Neural progenitor cell (in vitro differentiated cells): ENCODE measurements at places on chromosomes 6 and 20.

DNA sequence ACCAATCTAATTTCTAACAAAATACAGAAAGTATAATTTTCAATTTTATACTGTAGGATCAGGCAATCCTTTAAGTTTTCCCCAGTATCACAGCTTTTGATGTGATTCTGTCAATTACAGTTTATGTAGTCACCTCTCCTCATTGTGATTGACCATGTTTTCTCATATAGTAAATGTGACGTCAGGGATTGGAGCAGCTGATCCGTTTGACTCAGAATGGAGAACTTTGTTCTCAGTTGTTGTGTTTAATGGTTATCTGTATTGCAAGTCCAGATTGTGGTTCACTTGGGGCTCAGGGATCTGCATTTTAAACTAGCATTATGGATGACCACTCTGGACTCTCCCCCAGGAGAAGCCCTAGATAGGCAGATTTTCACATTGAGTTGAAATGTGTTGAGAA is 90.6 kb downstream of the DNAH8 start:
- DNase-seq, result no peak

GRCh38 chr20:12677925-12678324 is 330.8 kb upstream of the SPTLC3 start:
- DNase-seq, result no peak

DNA sequence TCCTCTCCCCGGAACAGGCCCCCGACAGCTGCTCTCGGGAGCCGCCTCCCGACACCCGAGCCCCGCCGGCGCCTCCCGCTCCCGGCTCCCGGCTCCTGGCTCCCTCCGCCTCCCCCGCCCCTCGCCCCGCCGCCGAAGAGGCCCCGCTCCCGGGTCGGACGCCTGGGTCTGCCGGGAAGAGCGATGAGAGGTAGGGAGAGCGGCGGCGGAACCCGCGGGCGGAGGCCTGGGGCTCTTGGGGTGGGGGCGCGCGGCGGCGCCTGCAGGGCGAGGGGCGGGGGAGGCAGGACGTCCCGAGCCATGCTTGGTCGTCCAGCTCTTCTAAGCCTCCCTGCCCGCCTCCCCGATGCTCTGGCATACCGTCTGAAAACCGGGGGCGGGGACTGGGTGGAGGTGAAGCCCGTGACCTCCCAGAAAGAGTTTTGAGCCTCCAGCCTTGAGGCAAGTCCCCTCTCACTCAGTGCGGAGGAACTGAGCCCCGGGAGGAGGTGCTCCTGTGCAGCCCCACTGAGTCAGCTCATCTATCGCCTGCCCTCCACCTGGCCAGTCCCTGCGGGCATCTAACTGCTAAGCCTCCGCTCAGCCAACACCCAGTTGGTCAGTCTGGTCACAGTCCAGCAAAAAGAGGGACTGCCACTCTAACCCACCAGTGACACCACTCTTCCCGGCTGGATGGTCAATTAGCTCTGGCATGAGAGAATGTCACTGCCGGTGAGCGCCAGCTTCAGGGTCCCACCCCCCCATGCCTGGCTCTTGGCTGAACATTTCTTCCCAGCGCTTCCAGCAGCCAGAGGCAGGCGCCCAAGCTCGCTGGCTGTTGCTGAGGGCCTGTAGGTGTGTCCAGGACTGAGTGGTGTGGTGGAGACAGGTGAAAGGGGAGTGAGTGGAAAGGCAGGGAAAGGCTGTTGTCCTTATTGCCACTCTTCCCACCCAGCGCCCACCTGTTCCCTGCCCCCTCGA is 482 bp downstream of the DDR1 start:
- peak; percentile 76 for DNase-seq

DNA sequence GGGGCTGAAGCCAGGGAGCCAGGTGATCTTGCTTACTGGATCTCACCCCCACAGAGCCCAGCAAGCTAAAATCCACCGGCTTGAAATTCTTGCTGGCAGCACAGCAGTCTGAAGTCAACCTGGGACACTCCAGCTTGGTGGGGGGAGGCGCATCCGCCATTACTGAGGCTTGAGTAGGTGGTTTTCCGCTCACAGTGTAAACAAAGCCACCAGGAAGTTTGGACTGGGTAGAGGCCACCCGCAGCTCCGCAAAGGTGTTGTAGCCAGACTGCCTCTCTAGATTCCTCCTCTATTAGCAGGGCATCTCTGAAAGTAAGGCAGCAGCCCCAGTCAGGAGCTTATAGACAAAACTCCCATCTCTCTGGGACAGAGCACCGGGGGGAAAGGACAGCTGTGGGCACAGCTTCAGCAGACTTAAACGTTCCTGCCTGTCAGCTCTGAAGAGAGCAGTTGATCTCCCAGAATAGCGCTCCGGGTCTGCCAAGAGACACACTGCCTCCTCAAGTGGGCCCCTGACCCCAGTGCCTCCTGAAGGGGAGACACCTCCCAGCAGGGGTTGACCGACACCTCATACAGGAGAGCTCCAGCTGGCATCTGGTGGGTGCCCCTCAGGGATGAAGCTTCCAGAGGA is 206.3 kb upstream of the KHDRBS2 start:
- DNase-seq, result no peak

- no peak for DNase-seq
Measured at GRCh38 chr6:145809785-145810184, 4.8 kb downstream of the FBXO30 start.

GRCh38 chr6:67331304-67331703 is 1303.8 kb upstream of the ADGRB3 start:
- DNase-seq, result no peak

DNA sequence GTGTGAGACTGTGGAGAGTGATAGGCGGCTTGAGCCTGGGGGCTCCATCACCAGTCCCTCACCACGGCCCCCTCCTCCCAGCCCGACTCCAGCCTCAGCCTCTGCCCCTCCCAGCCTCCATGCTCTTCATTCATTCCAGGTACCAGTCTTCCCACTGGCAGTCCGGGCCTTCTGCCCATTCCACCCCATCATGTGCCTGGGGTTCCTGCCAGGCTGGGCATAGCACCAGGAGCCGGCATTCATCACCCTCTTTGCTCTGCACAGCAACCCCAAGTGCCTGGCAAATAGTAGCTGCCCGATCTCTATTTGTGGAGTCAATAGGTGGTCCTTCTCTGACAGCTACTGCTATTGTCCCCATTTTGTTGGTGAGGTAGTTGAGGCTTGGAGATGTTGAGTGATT is 39.6 kb upstream of the GTSF1L start:
- no peak for DNase-seq

GRCh38 chr20:50295762-50296449 is 105.3 kb downstream of the CEBPB start:
- no peak for DNase-seq

DNA sequence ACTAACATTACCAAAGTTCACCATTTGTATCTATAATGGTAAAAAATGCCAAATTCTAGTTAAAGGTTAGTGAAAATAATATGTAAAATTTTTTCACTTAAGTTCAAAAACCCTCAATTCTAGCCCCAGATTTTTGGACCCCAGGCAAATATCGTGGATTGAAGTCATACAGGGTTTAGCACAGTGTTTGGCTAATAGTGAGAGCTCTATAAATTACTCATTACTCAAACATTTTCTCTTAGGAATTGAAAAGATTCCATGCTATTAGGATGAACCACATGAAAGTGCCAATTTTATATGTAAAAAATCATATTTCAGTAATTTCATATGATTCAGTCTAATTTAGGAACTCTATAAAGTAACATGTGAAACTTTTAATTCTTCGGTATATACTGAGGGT is 170.3 kb upstream of the PREP start:
- no peak for DNase-seq

DNA sequence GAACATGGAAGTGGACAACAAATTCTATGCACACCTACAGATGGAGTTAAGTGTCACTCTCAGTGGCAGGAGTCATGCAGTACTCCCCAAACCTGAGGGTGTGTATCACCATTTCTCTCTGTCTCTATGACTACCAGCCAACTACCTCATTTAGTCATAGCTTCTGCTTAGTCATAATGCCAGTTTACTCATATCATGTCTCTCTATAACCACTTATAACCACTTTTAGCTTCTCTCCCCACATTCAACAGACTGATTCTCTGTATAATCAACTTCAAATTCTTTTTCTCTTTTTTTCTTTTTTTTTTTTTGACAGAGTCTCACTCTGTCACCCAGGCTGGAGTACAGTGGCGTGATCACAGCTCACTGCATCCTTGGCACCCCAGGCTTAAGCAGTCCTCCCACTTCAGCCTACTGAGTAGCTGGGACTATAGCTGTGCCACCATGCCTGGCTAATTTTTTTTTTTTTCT is 13.8 kb upstream of the GTF3C6 start:
- no peak for DNase-seq

GRCh38 chr20:16229813-16230212 is 343.4 kb downstream of the KIF16B start:
- no peak for DNase-seq

GRCh38 chr6:133277900-133278545 is 36.9 kb downstream of the EYA4 start:
- no peak for DNase-seq

GRCh38 chr6:160117137-160117536 is 4.5 kb upstream of the SLC22A1 start:
- no peak for DNase-seq

DNA sequence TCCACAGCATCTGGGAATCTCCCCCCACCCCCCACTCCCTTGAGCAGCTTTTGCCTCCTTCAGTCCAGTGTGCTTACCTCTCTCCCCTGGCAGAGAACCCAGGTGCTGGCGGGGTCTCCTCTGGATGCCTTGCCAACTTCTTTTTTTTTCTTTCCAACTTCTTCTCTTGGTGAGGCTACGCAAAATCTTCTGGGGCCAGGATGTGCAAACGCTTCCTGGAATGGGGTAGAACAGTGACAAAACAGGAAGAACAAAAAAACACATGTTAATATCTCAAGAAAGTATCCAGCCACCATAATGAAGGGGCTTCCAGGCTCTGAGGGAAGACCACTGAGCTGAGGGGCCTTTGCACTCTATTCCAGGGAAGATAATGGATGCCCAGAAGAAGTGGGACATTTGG is 53.9 kb upstream of the DDR1 start:
- no peak for DNase-seq

GRCh38 chr6:33820243-33820642 is 16.4 kb upstream of the MLN start:
- no peak for DNase-seq

DNA sequence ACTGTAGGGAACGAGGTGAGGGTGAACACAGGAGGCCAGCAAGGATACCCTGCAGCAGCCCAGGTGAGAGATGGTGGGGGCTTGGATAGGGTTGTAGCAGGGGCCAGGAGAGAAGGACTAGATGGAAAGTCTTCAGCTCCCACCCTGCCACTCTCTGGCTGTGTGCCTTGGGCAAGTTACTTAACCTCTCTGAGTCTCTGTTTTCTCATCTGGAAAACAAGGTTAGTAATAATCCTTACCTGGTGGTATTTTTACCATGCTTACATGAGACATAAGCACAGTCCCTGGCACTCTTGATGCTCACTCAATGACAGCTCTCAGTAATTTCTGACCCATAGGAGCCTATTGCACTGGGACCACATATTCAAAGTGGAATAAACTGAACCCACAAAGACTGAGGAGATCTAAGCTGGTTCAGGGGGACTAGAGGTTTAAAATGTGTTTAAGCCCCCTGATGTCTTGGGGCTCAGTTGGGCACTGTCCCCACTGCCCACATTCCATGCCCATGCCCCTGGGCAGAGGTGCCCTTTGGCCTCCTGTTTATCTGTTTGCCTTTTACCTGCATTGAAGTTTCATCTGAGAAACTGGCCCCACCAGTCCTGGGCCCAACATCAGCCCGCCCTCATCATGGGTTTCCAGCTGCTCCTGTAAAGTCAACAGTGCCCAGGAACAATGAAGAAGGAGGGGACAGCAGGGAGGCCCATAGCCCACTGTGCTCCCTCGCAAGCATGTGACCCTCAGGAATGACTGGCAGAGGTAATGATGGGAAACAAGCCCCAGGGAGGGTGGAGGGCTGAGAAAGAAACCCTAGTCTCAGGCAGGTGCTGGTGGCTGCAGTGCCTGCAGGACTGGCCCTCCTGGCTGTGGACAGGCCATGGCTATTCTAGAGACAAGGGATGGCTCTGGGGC is 104.0 kb downstream of the VEGFA start:
- DNase-seq, result peak; percentile 48

GRCh38 chr20:39823224-39823623 is 861.1 kb downstream of the DHX35 start:
- no peak for DNase-seq

GRCh38 chr6:116390581-116390980 is 19.8 kb downstream of the DSE start:
- DNase-seq, result no peak

DNA sequence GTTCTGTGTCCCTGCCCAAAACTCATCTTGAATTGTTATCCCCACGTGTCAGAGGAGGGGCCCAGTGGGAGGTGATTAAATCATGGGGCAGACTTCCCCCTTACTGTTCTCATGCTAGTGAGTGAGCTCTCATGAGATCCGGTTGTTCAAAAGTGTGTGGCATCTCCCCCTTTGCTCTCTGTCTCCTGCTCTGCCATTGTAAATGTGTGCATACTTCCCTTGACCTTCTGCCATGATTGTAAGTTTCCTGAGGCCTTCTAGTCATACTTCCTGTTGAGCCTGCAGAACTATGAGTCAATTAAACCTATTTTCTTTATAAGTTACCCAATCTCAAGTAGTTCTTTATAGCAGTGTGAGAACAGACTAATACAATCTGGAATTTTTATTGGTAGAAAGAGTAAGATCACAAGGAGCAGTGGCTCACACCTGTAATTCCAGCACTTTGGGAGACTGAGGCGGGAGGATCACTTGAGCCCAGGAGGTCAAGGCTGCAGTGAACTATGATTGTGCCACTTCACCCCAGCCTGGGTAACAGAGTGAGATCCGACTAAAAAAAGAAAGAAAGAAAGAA is 47.1 kb upstream of the SLC22A16 start:
- no peak for DNase-seq

DNA sequence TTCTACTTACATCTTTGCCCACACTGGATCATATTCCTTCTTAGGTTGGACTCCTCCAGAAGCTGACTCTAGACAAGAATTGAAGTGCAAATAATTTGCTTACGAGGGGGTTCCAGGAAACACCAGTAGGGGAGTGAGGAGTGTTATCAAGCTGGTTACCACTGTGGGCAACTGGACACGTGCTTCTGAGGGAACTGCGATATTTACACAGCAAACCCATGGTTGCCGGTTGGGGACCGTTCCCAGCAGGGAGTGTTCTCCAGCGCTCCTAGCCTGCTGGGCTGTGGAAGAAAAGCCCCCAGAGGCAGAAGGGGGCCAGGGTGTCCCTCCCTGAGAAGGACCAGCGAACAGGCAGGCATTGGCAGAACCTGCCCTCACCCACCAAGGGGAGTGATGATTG is 21.7 kb downstream of the MDFI start:
- no peak for DNase-seq

GRCh38 chr6:148440016-148440415 is 97.4 kb downstream of the SASH1 start:
- DNase-seq, result no peak
